ENCODE measurements at places on chromosomes 3 and 15.

DNA sequence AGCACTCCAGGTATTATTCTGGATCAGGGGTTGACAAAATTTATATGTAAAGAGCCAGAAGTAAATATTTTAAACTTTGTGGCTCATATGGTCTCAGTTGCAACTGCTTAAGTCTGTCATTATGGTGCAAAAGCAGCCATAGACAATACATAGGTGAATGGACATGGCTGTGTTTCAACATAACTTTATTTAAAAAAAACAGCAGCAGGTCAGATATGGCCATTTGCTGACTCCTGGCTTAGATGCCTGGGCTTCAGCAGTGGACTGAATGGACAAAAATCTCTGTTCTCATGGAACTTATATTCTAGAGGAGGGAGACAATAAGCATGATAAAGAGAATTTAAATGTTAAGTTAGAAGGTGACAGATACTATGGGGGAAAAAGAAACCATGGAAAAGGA is 11.7 kb upstream of the FYCO1 start:
- no peak for DNase-seq

DNA sequence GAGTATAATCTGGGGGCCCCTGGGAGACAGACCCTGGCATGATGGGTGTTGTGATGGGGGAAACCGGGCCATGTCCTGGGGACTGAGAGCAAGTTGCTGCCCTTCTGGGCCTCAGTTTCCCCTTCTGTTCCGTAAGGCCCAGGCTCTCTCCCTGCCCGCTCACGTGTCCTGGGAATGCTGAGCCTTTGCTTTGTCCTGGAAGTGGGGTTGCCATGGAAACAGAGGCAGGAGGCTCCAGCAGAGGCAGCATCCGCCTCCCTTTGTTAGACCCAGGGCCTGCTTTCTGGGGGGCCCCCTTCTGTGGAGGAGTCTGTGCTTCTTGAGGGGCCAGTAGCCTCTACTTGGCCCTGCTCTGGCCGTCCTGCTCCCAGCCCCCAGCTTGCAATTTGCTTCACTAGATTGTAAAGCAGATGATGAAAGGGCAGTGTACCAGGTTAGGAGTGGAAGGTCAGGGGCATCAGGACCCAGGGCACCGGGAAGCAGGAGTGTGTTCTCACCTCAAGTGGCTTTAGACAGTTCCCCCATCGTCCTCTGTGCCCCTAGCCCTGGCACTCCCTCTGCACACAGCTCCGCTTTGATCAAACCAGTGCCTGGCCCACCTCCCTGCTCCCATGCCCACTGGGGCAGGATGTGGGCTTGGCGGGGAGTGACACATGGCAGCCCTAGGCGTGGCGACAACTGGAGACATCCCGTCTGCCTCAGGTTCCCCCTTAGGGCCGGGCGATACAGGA is 105.6 kb downstream of the FBLN2 start:
- no peak for DNase-seq

- no peak for DNase-seq
Observed at GRCh38 chr3:23856286-23856685, 50.5 kb downstream of the UBE2E1 start.

- no peak for DNase-seq
Observed at GRCh38 chr3:59608356-59608755, 558.5 kb upstream of the CFAP20DC start.

GRCh38 chr3:172655388-172655787 is 55.5 kb downstream of the NCEH1 start:
- no peak for DNase-seq

DNA sequence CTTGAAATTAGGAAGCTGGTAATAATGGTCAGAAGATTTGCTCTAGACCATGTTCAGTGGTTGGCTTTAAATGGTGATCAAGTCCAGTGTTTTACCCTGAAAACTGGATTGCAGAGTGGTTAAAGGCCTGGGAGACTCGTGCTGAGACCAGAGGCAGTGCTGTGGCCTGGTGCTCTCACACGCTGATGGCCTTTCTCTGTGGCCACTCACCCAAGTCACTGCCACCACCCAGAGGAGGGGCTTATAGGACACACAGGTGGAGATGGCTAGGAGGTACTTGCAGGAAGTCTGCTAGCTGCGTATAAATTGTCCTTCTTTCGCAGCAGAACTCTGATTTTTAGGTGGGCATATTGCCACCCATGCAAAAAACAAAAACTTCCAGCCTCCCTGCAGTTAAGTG is 6.2 kb upstream of the EHD4 start:
- no peak for DNase-seq

All from HL-60 (cell line).